ENCODE measurements at places on chromosomes 12 and 14.

DNA sequence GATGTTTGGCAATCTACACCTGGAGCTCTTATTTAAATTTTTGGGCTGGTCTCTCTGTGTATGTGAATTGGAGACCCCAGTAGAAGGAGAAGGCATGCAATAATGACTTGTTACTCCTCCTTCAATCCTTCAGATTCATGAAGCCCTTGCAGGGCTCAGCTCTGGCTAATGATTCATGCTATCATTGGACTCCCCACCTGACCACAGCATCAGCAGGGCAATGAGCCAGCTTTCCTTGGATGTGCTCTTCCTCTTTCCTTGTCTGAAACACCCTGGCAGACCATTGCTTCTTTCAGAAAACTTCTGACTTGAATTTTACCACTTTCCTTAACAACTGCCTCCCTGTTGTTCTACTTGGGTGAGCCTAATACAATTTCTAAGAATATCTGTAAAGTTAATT, 1019.2 kb downstream of the AACS start:
- no peak for DNase-seq

DNA sequence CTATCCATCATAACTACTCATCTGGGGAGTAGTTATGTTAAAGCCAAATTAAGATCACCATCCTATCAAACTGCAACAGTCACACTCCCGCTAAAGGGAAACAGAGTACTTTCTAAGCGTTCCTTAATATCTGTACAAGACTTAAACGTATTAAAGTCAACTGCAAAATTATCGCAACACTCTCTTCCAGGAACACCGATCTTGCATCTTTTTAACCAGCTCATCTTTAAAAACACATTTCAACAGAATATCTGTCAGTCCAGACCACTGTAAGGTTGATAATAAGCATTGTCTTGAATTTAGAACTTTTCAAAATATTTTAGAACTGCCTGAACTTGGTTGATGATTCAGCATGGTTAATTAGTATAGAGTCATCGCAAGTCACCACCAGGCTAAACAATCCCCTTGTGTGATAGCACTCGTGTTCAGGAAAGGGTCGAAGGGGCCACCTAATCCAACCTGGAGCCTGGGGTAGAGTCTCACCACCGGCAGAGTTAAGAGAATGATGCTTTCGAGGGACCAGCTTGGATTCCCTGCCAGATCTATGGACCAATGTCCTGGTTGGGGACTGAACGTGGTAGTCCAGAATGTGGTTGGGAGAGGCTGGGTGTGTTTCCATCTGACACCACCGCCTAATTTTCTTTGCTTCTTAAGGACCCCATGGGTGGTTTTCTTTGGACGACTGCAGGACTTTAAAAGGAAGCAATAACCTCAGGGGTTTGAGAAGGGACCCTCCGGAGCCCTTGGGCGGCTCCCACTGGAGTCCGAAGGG, 890 bp downstream of the SPTLC2 start:
- peak; percentile 15 for DNase-seq

GRCh38 chr12:103128862-103129501, 171.5 kb downstream of the ASCL1 start:
- DNase-seq: no peak

GRCh38 chr12:2998789-2999264, 39.6 kb downstream of the TEAD4 start:
- no peak for DNase-seq

- DNase-seq: no peak
Measured at GRCh38 chr12:11622876-11623281, 26.6 kb upstream of the ETV6 start.

DNA sequence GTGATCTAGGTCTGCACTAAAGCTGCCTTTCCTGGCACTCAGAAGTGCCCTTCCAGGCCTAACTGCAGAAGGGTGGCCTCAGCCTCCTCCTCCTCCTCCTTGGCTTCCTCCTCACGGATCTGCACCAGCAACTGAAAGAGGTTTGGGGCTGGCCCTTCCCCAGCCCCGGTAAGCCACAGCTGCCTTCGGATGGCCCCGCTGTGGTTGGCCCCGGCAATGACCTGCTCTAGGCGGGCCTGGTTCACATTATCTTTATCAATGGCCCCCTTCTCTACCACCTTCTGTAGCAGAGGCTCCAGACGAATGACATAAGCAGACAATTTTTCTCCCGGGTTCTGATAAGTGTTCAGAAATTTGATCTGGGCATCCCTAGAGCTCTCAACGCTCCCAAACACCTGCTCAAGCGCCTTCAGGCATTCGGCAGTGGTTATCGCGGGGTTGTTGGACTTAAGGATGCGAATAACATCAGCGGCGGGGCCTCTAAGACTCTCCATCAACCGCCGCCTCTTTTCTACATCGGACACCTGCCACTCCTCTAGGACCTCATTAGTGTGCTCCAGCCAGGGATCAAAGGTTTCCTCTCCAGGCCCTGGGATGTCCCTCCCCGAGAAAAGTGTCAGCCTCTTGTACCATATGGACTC, 1.5 kb downstream of the PNMA1 start:
- DNase-seq: no peak

DNA sequence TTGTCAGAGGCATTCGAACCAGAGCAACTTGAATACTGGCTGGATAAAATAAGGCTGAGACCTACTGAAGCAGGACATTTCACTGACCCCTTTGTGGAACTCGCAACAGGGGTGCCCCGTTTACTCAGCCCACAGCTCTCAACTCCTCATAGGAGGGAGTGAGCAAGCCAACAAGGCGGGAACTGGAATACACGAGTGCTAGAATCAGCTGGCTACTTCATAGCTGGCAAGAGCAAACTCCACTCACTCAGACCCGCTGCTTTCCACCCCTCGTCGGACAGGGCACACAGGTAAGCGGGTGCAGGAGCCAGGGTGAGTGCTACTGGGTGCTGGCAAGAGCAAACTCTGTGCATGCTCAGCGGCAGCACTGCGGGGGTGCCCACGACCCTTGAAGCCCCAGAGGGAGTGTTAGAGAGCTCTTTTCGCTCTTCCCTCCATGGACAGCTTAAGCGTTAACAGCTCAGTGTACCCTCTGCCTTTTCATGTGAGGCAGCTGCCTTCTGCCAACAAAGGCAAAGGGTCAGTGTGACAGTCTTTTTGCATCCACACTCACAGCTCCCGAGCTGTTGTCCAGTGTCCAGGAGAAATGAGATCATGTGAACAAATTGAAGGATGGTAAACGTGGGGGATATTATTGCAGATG, 15.7 kb downstream of the CAPZA3 start:
- no peak for DNase-seq

- DNase-seq: no peak
Measured at GRCh38 chr12:87246726-87247125, 782.5 kb downstream of the C12orf50 start.

- DNase-seq: no peak
Measured at GRCh38 chr12:61915420-61915819, 344.8 kb upstream of the USP15 start.

- no peak for DNase-seq
Measured at GRCh38 chr12:116463366-116463765, 95.8 kb upstream of the MAP1LC3B2 start.

- no peak for DNase-seq
Measured at GRCh38 chr12:2501464-2502191, 293.1 kb upstream of the FKBP4 start.

- DNase-seq: no peak
Measured at GRCh38 chr12:6340745-6341416, 995 bp downstream of the TNFRSF1A start.

- no peak for DNase-seq
Measured at GRCh38 chr12:80625901-80626300, 81.5 kb upstream of the MYF6 start.

GRCh38 chr12:29050503-29050902, 98.6 kb upstream of the FAR2 start:
- DNase-seq: no peak

DNA sequence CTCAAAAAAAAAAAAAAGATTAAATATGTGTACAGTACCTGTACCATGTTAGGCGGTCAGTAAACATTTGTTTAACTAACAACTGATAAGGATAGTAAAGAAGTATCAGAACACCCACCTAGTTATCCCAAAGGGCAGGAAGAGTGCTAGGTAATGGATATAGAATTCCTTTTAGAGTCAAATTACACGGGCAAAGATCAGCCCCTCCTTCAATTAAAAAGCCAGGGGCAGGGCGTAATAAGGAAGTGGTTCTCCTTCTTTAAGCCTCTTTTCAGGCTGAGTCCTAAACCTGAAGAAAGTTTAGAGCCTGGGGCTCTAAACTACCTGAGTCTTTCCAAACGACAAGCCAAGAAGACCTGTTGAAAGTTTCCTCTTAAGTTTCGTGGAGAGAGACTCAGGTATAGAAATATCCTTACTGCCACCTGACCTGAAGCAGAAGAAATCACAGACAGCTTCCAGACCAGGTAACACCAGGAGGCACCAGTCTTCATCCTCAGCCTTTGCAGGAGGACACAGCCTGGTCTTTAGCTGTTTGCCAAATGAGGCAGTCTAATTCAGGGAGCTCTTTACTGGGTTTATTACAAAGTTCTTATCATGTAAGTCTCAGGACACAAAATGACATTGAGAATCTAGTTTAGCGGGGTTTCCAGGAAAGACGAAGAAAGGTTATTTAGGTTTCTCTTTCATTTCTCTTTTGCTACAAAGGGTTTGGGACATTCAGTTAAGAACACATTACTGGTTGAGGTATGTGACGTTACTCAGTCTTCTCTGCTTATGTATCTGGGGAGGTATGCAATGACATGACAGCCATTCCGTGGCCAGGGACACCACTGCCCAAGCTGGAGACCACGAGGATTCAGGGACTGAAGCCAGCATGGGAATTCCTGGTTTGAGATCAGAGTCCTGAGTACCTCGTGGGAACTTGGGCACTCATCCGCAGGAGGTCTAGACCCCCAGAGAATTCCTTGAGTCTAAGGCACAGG, at the start of gene BCL2L14:
TSS of gene BCL2L14 (plus strand) at position 266 of the 983 bp plus-strand sequence. CDS start 8,367 bp downstream, outside the sequence.
- DNase-seq: peak; percentile 3

DNA sequence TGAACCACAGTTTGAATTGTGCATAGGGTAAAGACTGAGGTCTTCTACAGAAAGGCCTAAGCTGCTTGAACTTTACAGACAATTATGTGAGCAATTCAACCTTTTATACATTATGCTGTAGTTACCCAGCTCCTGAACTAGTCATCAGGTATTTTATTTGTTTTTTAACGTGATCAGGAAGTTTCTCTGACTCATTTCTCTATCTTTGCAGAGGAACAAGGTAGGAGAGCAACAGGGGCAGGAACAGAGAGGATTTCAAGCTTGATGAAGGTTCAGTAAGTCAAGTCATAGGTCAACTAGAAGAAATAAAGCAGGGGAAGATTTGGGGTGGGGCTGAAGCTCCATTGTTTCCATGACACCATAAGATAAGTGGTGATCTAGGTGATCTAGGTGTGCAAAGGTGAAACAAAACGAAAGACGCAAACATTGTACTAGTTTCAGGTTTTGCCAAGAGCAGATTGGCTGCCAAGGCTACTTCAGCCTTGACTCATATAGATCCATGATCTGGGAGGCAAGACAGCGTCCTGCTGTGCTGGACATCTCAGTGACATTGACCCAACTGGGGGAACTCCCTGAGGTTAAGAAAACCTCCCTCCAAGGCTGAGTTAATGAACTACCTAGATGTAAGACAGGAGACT, 198.1 kb downstream of the DAD1 start:
- DNase-seq: no peak

DNA sequence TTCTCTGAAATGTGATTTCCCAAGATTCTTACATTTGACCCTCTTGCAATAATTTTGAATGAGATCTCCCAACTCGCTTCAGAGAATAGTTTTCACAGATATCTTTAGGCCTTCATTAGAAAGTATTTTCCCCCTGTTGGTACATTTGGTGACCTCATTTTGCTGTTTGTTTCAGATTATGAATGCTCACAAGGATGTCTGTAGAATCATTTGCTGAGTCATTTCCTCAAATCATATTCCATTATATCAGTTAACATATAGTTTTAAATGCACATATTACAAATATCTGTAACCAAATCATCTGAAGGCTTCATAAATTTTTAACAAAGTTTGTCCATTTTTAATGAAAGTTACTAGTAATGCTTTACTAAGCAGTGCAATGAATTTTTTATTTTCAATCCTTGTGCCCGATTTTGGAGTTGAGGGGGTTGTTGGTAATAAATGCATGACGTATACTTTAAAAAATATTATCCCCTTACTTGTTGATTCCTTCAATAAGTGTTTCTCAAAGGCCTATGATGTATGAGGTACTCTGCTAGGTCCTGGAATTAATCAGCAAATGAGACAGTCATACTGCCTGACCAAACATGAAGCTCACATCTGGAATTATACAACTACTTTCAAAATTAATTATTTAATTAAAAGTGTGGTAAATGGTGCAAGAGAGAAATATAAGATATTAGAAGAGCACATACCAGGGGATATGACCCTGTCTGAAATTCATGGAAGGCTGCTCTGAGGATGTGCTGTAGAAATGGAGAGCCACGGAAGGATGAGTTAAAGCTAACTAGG, 126.9 kb upstream of the RAP1B start:
- no peak for DNase-seq

DNA sequence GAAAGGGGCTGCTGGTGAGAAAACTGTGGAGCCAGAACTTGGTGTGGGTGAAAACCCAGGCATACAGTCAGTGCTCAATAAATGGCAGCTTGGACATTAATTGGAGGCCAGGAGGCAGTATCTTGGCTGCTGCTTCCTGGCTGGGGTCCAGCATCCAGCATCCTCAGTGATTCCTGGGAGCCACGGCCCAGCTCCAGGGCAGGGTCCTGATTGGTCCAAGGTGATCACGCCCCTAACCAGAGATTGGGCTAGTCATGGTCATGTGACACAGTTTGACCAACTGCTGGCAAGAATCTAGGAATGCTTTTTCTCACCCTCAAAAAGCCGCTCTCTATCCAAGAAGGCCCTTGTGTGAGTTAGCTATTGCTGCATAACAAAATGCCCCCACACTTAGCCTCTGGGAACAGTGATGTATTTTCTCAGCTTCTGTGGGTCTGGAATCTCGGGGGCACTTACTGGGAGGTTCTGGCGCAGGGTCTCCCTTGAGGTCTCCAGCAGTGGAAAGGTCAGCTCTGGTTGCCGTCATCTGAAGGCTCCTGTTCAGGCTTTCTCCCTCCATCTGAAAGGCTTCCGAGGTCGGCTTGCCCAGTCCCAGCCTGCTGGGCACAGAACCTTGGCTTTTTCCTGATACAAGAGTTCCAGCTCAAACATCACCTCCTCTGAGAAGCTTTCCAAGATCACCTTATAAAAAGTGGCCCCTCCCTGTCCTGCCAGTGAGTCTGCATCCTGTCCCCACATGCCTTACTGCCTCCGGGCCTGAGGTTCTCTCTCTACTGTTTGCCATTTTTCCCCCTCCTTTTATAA, 119.2 kb upstream of the NCOR2 start:
- no peak for DNase-seq

- DNase-seq: no peak
Measured at GRCh38 chr12:14795028-14795448, 8.2 kb downstream of the WBP11 start.

All from stimulated activated CD4-positive, alpha-beta T cell treated with anti-CD3 and anti-CD28 coated beads, Interleukin-1b, Interleukin-23, amount 100 ng/mL, for 4 hours (primary cell).